H1 (cell line): ENCODE measurements at places on chromosomes 7 and 10.

DNA sequence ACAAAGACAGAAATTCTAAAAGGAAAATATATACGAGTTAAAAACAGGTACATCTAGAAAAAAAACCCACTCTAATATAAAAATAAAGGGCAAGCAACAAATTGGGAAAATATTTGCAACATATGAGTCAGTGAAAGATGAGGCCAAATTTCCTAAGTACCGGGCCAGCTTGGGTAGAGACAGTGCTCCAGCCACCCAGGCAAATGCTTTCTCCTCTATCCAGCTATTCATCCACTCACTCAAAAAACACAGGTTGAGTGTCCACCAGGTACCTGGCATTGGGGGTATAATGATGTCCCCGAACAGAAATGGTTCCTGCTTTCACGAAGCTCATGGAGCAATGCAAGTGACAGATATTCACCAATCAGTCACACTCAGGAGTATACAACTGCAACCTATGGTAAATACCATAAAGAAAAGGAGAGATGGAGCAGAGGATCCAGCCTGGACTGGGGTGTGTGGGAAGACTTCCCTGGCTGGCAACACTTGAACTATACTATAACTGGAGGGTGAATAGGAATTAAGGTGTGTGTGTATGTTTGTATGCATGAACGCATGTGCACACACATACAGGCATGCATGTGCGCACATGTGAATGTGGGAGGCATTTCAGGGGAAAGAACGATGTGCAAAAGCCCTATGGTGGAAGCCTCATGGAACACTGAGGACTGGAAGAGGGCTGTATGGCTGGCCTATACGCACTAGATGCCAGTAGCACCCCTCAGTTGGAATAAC, 2.3 kb downstream of the ARHGAP22 start:
- DNase-seq = no peak

DNA sequence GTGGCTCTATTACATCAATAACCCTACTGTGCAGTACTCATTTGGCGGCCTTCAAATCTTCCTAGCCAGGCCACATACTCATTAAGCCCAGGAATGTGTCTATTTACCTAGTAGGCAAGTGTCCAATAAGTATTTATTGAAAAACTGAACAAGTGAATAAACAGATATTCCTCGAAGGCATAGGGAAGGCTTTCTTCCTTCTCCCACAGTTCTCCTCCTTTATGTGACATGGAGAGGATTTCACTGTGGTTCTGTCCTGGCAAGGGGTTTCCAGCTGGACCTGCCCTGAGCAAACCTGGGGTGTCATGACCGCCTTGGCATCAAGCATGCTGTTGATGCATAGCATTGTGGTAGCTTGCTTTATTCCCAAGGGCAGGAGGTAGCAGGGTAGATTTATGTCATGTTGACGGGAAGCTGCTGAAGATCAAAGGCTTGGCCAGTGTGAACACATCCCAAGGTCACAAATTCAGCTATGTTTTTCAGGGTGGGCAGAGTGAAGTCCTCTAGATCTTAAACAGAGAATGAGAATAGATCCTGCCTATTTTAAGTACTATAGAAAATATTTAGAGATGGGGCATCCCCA, 195.1 kb downstream of the INHBA start:
- no peak for DNase-seq

DNA sequence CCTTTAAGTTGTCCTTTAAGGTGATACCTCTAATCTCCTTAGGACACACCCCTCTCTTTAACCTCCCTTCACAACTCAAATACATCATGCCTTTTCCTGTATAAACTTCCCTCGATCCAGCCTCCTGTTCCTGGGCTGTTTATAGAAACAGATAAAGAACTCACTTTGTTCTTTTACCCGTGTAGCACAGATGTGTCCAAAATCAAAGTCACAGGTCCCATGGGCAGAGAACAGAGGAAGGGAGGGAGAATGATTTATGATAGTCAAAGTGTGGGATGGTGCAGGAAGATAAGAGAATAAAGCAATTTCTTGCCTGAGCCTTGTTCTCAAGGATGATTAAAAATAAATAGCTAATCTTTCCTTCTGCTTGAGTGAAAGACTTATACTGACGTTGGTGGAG, 50.3 kb upstream of the CABCOCO1 start:
- DNase-seq = no peak

DNA sequence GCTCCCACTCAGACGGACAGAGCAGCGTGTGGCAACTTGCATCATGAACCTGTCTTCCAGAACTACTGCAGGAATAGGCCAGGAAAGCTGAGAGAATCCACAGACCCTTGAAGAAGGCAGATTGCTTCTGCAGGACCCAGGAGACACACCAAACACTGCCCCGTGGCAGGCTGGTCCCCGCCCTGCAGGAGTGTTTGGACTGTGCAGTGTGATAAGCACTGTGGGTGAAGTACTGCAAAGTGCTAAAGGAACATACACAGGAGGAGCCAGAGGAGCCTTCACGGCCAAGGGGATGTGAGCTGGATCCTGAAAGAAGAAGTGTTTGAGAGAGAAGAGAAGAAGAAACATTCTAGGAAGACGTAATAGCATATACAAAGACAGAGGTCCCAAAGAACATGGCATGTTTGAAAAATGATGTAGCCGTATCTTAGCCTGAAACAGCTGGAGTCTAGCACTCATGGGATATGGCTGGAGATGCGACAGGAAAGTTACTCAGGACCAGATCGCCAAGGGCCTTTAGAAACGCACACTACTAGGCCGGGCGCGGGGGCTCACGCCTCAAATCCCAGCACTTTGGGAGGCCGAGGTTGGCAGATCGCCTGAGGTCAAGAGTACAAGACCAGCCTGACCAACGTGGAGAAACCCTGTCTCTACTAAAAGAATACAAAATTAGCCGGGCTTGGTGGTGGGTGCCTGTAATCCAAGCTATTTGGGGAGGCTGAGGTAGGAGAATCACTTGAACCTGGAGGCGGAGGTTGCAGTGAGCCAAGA, 96.9 kb upstream of the RHEB start:
- DNase-seq = no peak

- DNase-seq = no peak
Measured at GRCh38 chr7:2787251-2787951, 56.7 kb downstream of the GNA12 start.

DNA sequence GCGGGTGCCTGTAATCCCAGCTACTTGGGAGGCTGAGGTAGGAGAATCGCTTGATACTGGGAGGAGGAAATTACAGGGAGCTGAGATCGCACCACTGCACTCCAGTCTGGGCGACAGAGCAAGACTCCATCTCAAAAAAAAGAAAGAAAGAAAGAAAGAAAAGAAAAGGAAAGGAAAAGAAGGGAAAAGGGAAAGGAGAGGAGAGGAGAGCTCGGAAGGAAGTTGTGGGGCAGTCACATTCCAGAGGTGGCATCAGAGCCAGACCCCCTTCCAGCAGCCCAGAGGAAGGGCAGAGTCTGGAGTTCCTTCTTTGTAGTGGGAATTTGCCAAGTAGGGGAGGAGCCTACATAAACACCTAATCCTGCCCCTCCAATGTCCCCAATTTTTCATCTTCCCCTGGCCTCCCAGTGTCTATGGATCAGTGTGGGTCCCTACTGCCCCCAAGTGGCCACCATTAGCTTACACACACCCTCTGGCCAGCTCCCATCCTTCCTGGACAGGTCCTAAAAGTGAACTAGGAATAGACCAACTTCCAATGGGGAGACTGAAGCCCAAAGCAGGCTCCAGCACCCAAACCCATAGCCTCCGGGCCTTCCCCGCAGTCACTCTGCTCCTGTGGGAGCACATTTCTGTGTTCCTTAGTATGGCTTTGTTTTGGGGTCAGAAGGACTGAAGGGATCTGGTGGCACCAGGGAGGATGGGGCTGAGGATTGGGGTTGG, 39.6 kb upstream of the HSPB1 start:
- peak; percentile 83 for DNase-seq

GRCh38 chr7:55149001-55149400, 130.2 kb downstream of the EGFR start:
- no peak for DNase-seq

DNA sequence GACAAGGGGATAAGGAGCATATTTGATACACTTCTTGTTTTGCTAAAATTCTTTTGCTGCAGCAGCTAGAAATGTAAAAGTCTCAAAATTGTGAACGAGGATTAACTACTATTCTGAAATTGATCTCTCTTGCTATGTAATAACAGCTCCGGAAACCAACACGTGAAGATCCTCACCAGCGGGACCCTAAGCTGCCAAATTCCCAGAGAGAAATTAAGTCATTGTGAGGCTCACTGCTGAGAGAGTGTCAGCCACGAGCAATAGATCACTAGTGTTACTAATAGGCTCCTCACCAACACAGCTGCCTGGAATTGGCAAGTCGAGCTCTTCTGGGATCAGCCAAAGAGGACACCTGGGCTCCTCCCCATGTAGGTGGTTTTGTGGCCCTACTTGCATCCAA, 5.6 kb upstream of the VWA2 start:
- no peak for DNase-seq

DNA sequence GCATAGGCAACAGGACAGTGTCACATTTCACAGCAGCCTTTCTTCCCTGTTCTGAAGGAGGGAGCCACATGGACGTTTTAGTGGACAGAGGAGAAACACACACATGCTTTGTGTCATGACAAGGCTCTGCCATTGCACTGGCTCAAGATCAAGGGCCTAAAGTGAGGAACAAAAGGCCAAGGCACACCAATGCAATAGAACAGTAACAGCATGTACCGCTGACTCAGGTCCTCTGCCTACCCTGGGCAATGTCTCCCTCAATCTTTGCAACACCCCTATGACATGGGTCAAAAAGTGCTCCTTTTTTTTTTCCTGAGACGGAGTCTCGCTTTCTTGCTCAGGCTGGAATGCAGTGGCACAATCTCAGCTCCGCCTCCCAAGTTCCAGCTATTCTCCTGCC, 57.8 kb upstream of the SDK1 start:
- no peak for DNase-seq

DNA sequence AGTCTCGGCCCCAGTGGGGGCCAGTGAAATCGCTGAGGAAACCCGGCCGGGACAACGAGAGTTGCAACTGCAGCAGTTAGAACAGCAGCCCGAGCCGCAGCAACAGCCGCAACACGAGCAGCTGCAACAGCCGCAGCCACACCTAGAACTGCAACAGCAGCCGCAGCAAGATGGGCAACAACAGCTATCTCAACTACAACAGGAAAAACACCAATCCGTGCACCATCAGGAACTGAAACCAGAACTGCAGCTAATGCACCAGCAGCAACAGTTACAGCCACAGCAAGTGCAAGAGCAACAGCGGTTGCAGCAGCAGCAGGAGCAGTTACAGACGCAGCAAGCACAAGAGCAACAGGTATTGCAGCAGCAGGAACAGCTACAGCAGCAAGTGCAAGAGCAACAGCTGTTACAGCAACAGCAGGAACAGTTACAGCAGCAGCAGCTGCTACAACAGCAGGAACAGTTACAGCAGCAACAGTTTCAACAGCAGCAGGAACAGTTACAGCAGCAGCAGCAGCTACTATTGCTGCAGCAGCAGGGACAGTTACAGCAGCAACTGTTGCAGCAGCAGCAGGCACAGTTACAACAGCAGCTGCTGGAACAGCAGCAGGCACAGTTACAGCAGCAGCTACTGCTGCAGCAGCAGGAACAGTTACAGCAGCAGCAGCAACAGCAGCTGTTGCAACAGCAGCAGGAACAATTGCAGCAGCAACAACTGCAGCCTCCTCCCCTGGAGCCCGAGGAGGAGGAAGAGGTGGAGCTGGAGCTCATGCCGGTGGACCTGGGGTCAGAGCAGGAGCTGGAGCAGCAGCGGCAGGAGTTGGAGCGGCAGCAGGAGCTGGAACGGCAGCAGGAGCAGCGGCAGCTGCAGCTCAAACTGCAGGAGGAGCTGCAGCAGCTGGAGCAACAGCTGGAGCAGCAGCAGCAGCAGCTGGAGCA, 6.1 kb downstream of the ZNF853 start:
- no peak for DNase-seq

DNA sequence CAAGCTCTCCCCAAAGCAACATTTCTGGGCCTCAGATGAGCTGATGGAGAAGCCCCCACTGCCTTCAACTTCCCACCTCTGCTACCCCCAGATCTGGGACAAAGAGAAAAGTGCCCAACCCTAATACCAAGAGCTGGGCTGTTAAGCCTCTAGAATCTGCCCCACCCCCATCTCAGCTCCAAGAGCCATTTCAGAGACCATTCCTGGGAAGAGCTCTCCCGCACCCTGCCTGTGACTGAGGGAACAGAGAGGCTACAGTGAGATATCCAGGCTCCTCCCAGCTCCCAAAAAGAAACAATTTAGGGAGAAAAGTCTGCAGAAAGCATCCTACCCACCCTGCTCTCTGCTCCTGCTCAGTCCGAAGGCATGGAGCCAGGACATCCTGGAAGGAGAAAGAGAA, 2.5 kb upstream of the KCNH2 start:
- no peak for DNase-seq

GRCh38 chr10:7084280-7085005, 326.4 kb downstream of the SFMBT2 start:
- DNase-seq = no peak

DNA sequence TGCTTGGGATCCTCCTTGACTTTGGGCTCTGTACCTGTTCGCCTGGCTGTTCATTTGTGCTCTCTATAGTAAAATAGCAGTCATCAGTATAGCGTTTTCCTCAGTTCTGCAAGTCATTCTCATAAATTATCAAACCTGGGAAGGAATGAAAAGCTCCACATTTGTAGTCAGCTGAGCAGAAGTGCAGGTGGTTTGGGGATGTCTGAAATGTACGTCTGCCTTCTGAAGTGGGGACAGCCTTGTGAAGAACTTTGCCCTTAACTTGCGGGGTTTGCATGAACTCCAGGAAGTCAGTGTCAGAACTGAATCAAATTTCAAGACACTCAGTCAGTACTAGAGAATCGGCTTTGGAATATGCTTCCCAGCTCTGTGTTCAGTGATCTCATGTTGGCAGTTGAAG, 358.3 kb upstream of the PRKCQ start:
- no peak for DNase-seq

- DNase-seq = no peak
Measured at GRCh38 chr7:151166629-151167196, 781 bp downstream of the GBX1 start.

DNA sequence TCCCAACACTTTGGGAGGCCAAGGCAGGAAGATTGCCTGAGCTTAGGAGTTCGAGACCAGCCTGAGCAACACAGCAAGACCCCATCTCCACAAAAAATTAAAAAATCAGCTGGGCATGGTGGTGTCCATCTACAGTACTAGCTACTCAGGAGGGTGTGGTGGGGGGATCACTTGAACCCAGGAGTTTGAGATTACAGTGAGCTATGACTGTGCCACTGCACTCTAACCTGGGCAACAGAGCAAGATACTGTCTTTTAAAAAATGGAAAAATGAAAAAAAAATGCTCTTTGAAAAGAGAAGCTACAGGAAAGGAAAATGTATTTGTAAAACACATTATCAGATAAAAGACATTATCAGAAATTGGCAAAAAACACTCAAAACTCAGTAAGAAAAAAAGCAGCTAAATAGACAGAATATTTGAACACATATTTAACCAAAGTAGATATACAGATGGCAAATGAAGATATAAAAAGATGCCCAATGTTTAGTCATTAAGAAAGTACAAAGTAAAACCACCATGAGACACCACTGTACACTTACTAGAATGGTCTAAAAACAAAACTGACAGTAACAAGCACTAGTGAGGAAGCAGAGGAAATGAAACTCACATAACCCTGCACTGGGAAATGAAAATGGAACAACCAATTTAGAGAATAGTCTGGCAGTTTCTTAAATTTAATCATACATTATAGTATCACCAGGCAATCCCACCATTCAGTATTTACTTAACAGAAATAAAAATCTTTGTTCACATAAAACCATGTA, 40.5 kb downstream of the NRBF2 start:
- DNase-seq = no peak

GRCh38 chr7:129777195-129777844, 165.8 kb downstream of the NRF1 start:
- DNase-seq = peak; percentile 67
